Stimulated activated CD4-positive, alpha-beta T cell treated with anti-CD3 and anti-CD28 coated beads, TNF-alpha, amount 100 ng/mL, for 1 hour (primary cell): ENCODE measurements at places on chromosomes 3 and 15.

DNA sequence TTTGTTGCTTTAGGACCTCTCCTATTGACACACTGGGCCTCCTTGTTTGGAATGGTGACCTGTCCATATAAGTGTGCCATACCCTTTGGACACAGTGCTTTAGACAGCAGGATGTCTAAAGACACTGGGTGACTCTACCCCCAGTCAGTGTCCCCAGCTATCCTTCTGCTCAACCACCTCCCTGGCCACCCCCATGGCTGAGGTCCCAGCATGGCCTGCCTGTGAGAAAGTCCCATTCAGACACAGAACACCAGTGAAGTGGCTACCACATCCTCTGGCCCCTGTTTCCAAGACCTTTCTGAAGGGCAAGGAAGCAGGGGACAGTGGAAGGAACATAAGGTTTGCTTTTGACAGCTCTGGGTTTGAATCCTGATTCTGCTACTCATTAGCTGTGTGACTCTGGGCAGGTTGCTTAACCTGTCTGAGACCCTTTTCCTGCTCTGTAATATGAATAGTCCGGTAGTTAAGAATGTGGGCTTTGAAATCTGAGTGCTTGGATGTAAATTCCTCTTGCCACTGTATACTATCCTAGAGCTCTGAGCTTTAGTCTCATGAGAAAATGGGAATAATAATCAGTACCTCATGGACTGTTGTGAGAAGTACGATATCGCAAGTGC is 6.3 kb upstream of the AP3S2 start:
- no peak for DNase-seq

GRCh38 chr15:100903168-100903554 is 16.0 kb upstream of the LRRK1 start:
- no peak for DNase-seq

DNA sequence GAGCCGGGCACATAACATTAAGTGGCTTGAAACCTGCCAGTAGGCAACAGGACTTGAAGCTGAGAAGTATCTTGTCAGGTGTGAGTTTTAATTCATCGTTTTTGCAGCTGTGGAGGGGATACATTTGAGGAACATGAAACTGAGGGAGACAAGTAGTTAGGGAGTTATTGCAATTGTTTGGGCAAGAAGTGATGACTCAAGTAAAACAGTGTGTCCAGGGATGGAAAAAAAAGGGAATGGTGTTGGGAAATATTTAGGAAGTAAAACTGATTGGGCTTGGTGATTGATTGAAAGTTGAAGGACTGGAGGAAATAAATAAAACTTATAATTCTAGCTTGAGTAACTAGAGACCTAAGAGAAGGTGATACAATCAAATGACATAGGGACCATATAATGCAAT is 85.5 kb downstream of the NCEH1 start:
- DNase-seq = no peak

DNA sequence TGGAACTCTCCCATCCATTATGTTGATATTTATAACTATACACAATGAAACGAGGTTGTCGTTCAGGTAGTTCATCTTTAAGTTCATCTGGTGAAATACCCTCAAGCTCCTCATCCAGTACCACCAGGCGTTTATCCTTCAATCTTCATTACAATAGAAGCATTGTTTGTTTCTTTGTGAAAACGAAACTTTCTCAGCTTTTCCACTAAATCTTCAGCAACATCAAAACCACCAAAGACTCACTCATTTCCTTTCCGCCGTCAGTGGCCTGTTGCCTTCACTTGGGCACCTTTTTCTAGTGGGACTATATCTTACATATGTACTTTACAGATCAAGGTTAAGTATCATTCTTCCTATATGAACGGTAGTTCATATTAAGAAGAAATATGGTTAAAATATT is 44.1 kb upstream of the TFG start:
- DNase-seq = no peak

DNA sequence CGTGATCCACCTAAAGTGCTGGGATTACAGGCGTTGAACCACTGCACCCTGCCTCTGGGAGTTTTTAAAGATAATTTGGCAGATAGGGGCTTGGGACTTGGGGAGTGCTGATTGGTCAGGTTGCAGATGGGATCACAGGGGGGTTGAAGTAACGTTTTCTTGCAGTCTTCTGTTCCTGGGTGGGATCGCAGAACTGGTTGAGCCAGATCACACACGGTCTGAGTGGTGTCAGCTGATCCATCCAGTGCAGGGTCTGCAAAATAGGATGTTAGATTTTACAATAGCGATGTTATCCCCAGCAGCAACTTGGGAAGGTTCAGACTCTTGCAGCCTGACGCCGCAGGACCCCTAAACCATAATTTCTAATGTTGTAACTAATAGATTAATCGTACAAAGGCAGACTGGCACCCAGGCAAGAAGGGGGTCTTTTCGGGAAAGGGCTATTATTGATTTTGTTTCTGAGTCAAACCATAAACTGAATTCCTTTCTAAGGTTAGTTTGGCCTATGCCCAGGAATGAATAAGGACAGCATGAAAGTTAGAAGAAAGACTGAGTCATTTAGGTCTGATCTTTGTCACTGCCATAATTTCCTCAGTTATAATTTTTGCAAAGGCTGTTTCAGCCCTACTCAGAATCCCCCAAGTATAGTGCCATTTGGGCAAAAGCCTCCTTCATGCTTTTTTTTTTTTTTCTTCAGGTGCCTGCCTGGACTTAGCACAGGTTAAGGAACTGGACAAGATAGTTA is 1.5 kb upstream of the CA12 start:
- no peak for DNase-seq
